ENCODE measurements at places on chromosomes 13 and 19.

DNA sequence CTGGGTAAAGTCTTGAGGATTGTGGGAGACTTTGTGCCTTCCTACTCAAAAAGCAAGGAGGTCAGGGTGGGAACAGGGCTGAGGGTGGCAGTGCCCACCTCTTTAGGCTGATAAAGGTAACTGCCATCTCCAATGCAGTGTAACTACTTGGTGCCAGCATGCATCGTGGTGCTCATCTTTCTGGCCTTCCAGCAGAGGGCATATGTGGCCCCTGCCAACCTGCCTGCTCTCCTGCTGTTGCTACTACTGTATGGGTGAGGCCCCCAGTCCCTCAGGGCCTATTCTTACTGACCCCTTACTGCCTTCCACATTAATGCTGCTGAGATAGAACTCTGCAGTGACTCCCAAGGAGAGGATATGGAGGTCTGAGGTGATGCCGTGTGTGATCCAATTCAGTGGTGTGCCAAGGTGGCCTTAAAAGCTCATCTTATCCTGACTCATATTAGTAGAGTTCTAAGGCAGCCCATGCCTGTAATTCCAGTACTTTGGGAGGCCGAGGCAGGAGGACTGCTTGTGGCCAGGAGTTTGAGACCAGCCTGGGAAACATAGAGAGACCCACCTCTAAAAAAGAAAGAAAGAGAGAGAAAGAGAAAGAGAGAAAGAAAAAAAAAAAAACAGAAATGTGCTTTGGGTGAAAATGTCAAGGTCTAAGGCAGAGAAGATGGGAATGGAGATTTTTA lies 9.7 kb upstream of the ARHGAP45 start:
- DNase-seq, result no peak

DNA sequence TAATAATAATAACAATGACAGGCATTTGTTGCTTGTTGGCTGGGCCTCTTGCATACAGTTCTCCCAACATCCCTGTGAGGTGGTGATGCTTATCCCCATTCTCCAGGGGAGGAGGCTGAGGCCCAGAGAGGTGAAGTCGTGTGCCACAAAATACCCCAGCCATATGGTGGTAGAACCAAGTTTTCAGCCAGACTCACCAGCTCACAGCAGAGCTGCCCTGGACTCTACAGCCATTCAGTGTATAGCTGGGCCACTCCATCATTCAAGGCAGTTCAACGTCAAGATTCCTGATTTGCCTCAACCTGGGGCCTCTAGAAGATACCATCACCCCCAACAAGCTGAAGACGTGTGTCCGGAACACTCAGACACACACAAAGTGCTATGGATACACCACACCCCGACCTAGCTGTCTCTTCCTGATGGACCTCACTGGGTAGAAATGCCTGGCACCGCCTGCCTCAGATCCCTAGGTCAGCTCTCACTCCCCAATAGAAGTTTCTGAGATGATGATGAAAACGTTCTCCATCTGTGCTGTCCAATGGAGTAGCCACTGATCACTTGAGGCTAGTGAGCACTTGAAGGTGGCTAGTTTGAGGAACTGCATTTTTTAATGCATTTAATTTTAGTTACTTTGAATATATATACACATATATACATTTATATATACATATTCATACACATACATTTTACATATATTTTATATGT lies 4.3 kb upstream of the CEACAM19 start:
- DNase-seq, result no peak

DNA sequence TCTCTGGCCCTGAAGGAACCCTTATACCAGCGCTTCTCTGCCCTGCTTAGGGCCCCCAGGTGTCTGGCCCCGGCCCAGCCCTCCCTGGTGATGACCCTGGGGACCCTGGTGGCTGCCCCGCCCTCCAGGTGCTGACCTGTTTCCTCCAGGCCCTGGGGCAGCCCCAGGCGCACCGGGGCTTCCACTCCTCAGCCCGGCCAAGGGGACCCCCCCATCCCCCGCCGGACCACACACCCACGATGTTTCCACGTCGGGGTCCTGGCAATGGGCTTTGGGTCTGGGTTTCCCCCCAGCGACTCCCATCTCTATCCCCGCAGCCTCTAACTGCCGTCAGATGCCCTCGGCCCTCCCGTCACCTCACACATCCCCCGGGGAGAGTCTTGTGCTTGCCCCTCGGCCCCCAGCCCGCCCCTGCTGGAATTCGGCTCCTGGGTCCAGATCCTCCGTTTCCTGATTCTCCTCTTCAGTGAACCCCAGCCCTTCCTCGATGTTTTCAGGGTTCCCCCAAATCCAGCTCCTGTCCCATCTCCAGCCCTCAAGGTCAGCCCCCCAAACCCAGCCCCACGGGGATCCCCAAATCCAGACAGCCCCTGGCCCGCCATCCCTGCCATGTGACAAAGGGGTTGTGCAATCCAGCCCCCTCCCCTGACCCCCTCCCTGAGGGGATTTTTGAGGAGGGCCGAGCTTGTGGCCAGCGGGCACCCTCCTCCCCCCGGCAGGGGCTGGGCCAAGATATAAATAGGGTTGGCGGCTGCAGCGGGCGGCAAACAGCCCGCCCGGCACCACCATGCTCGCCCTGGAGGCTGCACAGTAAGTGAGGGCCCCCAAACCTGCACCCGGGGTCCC lies at the start of gene SPIB:
Gene SPIB (plus strand): TSS at position 763 of the 846 bp plus-strand sequence. CDS start 25 bp downstream, at position 788.
- DNase-seq, result no peak

DNA sequence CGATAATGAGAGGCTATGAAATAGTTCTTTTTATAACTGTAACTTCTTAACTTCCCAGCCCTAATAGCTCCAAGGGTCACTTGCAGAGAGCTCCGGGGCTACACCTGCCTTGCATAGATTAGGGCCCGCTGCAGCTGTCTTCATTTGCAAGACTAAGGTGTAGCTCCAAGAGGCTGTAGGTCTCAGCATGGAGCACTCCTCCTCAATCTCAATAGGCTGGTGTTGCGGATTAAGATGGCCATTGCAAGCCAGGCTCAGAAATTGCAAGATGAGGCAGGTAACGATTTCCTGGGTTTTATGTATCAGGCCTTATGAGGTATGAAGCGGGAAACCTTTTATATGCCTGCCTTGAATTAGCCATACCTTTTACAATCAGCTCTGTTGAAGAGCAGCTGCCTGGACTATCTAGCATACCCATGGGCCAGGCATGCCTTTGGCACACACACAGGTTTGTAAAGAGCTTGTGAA lies 185.7 kb downstream of the TM9SF2 start:
- DNase-seq, result no peak

DNA sequence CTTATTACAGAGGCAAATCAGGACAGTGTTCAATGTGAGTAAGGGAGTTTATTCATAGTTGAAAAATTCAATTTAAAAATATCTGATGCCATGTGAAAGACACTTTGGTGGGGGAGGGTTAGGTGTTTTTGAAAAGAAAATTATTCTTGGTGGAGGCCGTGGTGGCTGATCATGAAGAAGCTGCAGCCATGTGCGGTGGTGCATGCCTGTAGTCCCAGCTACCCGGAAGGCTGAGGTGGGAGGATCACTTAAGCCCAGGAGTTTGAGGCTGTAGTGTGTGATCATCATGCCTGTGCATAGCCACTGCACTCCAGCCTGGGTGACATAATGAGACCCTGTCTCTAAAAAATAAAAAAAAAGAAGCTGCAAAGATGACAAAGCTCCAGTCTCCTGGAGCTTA lies 28.6 kb downstream of the WDFY2 start:
- DNase-seq, result no peak

GRCh38 chr19:46294494-46294893 lies 2.3 kb upstream of the HIF3A start:
- no peak for DNase-seq

DNA sequence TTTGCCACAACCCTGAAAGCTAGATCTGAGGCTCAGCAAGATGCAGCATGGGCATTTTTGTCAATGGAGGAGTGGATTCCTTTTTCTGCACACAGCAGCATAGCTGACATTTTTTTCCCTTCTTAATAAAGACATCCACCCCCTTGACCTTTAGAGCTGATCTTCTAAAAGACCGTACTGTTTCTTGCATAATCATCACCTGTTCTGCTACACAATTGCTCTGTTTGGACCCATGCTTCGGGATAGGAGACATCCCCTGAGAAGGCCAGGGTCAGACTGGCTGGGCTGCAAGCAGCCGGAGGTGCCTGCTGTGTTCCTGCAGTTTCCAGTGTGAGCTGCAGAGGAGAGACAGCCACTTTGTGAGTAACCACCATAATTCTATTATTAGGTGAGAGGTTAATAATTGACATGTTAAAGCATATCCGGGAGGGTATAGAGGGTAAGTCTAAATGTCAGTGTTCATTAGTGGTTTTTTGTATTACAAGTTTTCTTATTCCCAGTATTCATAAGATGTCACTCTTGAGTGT lies 108.5 kb upstream of the C1QTNF9B start:
- DNase-seq, result no peak

GRCh38 chr19:13906910-13907309 lies 909 bp downstream of the CC2D1A start:
- no peak for DNase-seq

Data from activated CD4-positive, alpha-beta T cell treated with anti-CD3 and anti-CD28 coated beads, Interleukin-2, amount 50 U/mL, for 48 hours (primary cell).